Hair follicular keratinocyte (primary cell): ENCODE measurements at places on chromosomes 16 and 17. TPM values are rescaled to one million over a fixed set of nuclear protein-coding genes. Genes with fewer than 3 reads are reported as not detected.

HBA2 gene
- not detected in 2 replicates for total RNA-seq

TM4SF5 gene
- total RNA-seq: not detected in 2 replicates

SPATA32 gene
- total RNA-seq: not detected in 2 replicates

ITGB3 gene
- total RNA-seq: 0.23 and 0.42 TPM in 2 replicates
